ENCODE measurements at places on chromosomes 16 and 17.

GRCh38 chr16:85350973-85351372, 238.7 kb upstream of the CIBAR2 start:
- no peak for DNase-seq

GRCh38 chr16:22337045-22337444, 37.4 kb downstream of the CDR2 start:
- DNase-seq: no peak

GRCh38 chr17:40253565-40253964, 34.1 kb upstream of the CDC6 start:
- DNase-seq: no peak

- no peak for DNase-seq
Observed at GRCh38 chr16:79768276-79768970, 167.9 kb upstream of the MAF start.

DNA sequence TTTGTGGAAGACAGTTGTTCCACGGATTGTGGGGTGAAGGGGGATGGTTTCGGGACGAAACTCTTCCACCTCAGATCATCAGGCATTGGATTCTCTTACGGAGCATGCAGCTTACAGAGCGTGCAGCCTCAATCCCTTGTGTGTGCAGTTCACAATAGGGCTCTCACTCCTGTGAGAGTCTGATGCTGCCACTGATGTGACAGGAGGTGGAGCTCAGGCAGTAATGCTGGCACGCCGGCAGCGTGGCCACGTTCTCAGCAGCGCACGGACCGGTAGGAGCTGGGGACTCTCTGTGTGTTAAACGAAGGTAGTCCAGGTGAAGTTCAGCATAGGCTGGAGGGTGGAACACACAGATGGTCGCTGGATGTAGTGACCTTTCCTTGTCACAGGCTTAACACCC, 37.8 kb downstream of the SEC14L1 start:
- no peak for DNase-seq

DNA sequence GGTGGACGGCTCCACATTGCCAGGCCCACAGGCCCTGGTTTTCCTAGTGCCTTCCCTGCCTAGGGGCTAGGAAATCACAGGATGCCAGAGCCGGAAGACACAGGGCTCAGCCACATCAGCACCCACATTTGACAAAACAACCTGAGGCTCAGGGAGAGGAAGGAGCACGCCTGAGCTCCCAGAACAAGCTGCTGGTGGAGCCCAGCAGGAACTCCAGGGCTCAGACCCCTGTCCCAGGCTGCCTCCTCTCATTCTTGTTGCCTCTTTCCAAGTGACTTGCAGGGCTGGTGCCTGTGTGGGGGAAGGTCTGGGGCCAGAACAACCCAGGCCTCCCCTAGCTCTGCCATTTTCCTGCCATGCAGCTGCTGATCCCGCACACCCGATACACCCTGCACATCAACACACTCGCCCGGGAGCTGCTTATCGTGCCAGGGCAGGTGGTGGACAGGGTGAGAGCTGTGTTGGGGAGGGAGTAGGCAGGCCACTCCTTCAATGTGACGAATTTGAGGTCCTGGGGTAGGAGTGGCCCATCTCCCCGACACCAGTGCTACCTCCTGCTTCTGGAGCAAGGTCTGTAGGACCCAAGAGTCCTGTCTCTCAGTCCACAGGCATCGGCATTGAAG, 7.6 kb downstream of the ALOX15B start:
- DNase-seq: no peak

- DNase-seq: no peak
Observed at GRCh38 chr17:4433515-4434031, at the start of gene SPNS3. Gene SPNS3, plus strand, starts transcription at chr17:4433940. Its CDS starts 28 bp downstream, at chr17:4433968.

- DNase-seq: no peak
Observed at GRCh38 chr16:3094289-3095027, 4.6 kb downstream of the ZSCAN10 start.

DNA sequence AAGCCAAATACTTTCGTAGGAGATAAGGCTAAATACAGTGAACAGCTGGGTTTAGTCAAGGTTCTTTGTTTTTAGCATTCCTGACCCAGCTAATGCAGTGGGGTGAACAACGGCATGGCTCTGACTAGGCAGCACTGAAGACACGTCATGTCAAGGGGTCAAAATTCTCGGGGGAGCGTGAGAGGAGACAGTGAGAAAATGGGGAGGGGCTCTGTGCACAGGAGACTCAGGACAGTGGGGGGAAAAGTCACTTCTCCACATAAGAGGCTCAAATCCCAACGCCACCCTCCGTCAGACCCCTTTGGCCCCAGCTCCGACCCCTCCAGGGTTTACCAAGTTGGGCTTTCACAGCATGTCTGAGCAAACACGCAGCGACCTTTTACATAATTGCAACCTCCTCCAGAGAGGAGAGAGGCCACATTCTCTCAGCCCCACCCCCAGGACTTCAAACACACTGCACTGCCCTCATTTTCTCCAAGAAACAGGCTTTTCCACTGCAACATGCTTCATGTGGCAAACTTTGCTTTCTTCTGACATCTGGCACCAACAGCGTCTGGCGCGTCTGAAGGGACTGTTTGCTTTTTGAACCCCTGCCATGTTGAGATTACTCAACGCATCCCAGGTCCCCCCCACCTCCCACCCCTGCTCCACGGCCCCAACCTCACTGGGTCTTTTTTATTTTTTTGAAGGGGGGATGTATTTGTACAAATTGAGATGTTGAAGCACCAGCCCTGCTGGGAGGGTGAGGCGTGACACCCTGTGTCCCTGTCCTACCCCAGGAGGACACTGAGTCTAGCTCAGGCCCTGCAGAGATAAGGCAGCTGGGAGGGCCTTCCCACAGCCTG, 30.0 kb downstream of the AXIN2 start:
- DNase-seq: no peak

- DNase-seq: no peak
Observed at GRCh38 chr17:34525651-34526050, 53.7 kb upstream of the TMEM132E start.

DNA sequence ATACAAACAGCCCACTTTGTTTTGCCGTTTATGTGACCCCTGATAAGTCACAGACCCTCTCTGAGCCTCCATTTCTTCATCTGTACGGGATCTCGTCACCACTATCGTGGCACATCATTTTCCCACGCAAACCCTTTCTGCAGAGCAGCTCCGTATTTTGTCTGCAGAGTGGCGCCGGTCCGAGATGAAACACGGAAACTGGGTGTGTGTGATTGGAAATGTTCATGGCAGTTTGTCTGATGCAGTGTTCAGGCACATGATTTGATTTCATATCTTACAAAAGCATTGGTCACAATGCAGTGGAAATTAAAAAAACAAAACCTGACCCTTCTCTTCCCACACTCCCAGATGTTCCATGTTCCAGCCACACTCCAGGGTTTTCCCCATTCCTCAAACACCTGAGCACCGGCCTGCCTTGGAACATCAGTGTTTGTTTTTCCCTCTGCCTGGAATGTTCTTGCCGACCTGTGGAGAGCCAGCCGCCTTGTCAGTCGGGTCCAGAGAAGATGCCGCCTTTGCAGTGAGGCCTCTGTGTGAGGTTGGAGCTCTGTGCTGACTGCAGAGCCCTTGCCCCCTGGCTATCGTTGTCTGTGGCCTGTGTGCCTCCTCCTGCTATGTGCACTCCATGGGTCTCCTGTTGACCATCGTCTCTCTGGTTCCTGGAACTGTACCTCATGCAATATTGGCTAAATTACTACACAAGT, 39.2 kb downstream of the NT5M start:
- DNase-seq: no peak

GRCh38 chr17:34081269-34081668, 173.8 kb upstream of the CCL2 start:
- DNase-seq: no peak

- peak; percentile 58 for DNase-seq
Observed at GRCh38 chr16:27313422-27314160, at the start of gene IL4R. Gene IL4R, plus strand, starts transcription at chr16:27313974. Its CDS starts 26,230 bp downstream, at chr16:27340204.

DNA sequence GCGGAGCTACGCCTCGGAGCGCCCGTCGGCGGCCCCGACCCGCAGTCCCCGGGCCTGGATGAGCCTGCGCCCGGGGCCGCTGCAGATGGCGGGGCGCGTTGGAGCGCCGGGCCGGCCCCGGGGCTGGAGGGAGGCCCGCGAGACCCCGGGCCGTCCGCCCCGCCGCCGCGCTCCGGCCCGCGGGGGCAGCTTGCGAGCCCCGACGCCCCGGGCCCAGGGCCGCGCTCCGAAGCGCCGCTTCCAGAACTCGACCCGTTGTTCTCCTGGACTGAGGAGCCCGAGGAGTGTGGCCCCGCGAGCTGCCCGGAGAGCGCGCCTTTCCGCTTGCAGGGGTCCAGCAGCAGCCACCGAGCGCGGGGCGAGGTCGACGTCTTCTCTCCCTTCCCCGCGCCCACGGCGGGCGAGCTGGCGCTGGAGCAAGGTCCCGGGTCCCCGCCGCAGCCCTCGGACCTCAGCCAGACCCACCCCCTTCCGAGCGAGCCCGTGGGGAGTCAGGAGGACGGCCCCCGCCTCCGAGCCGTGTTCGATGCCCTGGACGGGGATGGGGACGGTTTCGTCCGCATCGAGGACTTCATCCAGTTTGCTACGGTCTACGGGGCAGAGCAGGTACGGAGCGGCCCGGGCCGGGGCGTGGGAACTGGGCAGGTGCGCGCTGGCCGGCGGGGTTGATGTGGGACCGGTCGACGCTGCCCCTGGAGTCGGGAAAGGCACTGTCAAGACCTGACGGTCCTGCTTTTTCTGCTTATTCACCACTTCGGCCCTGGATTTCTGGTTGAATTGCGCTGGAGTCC, 861 bp downstream of the RAB11FIP3 start:
- no peak for DNase-seq

- no peak for DNase-seq
Observed at GRCh38 chr16:35182043-35182677, 1722.7 kb downstream of the TP53TG3F start.

- no peak for DNase-seq
Observed at GRCh38 chr17:12398441-12399051, 267.1 kb upstream of the MYOCD start.

- DNase-seq: no peak
Observed at GRCh38 chr17:57021226-57021940, 43.5 kb downstream of the SCPEP1 start.

- DNase-seq: no peak
Observed at GRCh38 chr16:85650135-85650843, 37.2 kb downstream of the GSE1 start.

DNA sequence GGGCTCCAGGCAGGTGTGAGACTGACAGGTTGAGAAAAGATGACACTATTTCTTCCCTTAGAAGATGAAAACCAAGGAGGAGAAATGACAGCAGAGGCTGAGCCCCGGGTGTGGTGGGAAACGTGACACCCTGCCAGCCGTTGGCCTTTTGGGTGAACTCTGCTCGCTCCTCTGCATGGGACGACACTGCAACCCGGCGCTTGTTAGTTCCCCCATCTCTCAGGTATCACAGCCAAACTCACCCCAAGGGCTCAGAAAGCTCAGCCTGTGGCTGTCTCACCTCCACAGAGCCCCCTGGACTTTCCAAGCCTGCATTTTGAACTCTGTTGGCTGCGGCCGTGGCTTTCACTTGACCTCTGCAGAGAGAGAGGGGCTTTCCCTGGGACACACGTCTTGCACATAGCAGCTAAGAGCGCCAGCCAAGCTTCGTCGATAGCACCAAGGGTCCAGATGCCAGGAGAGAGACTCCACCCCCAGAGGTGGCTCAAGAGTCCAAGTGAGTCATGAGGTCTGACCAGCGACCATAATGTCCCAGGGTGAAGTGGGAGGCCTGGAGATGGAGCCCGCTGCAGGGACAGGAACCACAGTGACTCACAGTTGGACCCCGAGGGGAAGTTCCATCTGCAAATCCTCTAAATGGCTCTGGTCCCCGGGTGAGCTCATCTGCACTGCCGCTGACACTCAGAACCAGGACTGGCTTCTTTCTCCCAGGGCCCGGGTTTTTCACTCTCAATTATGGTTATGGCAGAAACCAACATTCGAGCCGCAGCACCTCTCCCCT, 301.9 kb downstream of the SOX9 start:
- DNase-seq: no peak

- DNase-seq: no peak
Observed at GRCh38 chr17:70323269-70323668, 153.9 kb downstream of the KCNJ2 start.

DNA sequence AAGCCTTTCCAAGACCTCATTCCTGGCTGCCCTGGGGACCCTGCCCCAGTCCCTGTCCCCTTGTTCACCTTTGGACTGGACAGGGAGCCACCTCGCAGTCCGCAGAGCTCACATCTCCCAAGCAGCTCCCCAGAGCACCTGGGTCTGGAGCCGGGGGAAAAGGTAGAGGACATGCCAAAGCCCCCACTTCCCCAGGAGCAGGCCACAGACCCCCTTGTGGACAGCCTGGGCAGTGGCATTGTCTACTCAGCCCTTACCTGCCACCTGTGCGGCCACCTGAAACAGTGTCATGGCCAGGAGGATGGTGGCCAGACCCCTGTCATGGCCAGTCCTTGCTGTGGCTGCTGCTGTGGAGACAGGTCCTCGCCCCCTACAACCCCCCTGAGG, 38.7 kb upstream of the IL21R start:
- DNase-seq: no peak

GRCh38 chr17:49460401-49460800, 34.7 kb upstream of the NGFR start:
- DNase-seq: no peak

GRCh38 chr16:9596788-9597187, 505.3 kb downstream of the HAPSTR1 start:
- no peak for DNase-seq

DNA sequence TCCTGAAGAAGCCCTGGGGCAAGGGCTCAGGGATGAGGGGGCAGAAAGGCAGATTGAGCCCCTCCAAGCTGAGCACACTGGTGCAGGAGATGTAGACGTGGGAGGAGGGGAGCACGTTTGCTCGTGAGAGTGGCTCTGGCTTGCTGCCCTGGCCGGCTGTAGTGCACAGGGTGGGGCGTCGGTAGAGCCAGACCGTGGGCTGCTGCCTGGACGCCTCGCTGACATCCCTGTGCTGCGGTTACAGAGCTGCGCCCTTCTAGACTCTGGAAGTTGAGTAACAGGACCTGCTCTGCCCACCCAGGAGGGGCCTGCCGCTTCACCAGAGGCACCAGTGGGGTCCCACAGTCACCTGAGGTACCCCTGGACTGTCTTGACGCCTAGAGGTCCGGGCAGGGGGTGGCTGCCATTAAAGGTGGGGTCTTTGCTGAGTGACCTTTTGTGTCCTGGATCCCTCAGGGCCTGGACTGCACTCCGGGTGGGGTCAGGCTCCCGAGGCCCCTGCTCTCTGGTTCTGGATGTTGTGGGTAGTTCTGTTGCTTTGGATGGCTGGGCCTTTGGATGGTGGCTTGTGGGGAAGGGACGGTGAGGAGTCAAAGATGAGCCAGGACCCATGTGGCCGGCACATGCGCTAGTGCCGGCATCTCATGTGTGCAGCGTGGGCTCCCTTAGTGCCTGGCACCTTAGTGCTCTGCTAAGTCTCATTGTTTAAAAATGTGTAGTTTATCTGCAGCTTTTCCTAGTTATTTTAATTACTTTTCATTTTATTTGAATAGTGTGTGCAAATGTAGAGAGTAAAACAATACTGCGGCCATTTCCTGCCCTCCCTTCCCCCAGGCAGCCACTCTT, 41.7 kb downstream of the PGS1 start:
- DNase-seq: no peak
